ENCODE measurements at places on chromosomes 4 and X.

DNA sequence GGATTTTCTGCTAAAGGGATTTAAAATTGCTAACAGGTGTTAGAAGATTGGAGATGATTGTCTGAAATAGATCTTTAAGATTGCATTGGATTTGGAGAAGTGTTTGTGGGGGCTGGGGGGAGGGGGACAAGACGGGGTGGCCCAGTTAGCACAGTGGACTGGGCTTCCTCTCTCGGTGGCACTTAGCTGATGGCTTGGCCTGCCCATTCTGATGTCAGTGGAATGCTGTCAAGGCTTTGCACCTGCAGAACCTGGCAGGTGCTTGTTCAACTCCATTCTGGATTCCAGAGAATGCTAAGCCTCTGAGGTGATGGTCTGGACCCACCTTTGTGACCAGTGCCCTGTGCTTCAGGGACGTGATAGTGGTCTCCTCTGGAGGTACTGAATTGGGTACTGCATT lies 43.7 kb downstream of the ADD1 start:
- DNase-seq, result no peak

GRCh38 chrX:15564981-15565579 lies 35.7 kb downstream of the ACE2 start:
- DNase-seq, result peak; percentile 67

GRCh38 chrX:22690116-22690515 lies 309.6 kb upstream of the DDX53 start:
- DNase-seq, result no peak

GRCh38 chrX:81259714-81260395 lies 58.0 kb downstream of the SH3BGRL start:
- DNase-seq, result no peak

DNA sequence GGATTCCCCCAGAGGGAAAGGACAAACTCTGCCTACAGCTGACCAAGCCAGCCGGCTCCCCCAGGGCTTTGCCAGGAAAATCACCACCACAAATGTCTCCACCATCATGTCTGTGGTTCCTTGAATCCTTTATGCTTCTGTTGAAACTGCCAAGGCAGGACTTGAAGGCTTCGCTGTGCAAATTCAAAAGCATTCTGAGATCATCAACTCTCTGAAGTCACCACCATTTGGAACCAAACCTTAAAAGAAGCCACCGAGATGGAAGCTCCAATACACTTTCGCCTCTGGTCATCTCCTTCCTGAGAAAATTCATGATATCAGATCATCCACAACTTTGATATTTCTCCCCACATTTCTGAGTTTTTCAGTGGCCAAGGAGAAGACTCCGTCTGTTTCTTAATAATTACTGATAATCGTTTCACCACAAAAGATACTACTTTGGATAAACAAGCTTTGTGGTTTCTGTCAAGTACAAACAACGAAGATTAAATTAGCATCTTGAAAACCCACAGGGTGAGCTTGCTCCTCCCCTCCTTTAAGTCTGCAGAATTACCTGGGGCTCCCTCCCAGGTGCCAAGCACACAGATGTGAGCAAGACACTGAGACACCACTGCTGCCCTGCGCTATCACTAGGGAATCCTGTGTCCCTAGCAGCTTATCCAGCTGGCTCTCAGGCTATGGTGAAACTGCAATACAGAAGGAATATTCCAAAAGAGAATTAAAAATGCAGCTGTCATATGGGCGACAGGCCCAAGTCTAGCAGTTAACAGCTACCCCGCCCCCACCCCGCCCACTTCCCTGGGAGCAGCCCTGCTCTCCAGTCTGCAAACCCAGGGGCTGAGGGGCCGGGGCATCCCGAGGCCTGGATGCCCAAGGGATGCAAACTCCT lies 125.0 kb upstream of the TBL1X start:
- DNase-seq, result no peak

DNA sequence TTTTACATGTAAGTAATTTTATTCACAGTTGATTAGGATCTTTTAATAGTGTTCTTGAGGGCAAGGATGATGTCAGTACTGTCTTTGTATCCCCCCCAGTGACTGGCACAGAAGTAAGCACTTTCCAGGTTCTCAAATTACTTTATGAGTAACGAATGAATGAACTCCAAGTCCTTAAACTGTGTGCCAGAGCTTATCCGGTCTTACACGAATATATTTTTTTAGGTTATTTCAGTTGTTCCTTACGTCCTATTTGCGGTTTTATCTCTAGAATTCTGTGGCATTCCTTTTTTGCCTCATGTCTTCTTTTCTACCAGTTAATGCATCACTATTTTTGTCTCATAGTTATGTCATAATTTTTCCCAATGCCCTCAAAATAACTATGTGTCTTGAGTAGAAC lies 106.9 kb upstream of the MID1IP1 start:
- DNase-seq, result no peak

- DNase-seq, result no peak
Measured at GRCh38 chr4:149690726-149691125, 124.9 kb downstream of the IQCM start.

GRCh38 chr4:30767147-30767845 lies 47.1 kb downstream of the PCDH7 start:
- no peak for DNase-seq

DNA sequence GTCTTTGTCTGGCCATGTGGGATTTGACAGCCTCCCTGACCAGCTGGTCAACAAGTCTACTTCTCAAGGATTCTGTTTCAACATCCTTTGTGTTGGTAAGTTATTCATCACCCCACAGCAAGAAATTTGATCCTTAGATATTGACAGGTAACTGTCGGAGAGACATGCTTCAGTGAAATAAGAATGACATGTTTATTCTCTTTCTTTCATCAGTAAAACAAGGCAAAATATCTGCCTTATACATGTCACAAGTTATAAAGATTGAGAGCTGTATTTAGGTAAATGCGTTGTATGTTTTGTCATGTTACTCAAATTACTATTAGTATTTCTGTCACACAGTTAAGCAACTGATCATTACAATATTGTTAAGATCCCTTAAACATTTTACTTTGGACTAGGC lies 46.9 kb downstream of the SEPTIN11 start:
- DNase-seq, result peak; percentile 37

DNA sequence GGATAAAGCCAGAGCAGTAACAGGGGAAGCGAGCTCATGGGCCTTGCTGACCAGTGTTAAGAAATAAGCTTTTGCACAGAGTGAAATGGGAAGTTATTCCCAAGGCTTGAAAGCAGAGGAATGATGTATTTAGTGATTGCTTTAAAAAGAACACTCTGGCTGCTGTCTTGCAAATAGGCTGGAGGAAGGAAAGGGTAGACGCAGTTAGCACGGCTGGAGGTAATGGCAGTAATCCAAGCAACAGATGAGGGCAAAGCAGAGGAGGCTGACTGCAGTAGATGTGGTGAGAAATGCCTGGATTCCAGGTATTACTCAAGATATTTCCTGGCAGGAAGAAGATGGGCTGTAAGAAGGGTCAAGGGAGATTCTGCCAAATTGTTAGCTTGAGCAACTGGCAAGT lies 1342.3 kb upstream of the AGA start:
- DNase-seq, result no peak

DNA sequence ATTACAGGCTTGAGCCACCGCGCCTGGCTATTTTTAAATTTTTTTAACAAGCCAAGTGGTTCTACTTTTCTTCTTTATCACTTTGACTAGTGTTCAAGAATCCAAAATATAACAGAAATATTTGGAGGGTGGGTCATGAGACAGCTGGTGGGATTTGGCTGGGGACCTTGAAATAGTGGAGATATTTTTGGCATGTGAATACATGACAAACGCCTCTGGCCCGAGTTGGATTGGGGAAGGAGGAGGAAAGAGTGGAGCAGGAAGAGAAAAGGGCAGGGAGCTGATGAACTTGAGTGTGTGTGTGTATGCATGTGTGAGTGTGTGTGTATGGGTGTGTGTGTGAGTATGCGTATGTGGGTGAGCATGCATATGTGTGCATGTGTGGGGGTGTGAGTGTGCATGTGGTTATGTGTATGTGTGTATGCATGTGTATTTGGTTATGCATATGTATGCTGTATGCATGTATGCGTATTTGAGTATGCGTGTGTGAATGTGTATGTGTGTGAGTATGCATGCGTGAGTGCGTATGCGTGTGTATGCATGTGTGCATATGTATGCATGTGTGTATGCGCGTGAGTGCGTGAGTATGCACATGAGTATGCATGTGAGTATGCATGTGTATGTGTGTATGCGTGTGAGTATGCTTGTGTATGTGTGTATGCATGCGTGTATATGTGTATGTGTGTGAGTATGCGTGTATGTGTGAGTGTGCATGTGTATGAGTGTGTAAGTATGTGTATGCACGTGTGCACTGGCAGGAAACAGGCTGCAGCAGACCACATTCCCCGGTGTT lies 49.6 kb downstream of the JADE1 start:
- DNase-seq, result no peak

GRCh38 chrX:153921070-153921469 lies 5.0 kb downstream of the ARHGAP4 start:
- no peak for DNase-seq

GRCh38 chrX:10602646-10603045 lies 17.7 kb downstream of the MID1 start:
- no peak for DNase-seq
